ENCODE measurements at places on chromosomes 6 and 20.

DNA sequence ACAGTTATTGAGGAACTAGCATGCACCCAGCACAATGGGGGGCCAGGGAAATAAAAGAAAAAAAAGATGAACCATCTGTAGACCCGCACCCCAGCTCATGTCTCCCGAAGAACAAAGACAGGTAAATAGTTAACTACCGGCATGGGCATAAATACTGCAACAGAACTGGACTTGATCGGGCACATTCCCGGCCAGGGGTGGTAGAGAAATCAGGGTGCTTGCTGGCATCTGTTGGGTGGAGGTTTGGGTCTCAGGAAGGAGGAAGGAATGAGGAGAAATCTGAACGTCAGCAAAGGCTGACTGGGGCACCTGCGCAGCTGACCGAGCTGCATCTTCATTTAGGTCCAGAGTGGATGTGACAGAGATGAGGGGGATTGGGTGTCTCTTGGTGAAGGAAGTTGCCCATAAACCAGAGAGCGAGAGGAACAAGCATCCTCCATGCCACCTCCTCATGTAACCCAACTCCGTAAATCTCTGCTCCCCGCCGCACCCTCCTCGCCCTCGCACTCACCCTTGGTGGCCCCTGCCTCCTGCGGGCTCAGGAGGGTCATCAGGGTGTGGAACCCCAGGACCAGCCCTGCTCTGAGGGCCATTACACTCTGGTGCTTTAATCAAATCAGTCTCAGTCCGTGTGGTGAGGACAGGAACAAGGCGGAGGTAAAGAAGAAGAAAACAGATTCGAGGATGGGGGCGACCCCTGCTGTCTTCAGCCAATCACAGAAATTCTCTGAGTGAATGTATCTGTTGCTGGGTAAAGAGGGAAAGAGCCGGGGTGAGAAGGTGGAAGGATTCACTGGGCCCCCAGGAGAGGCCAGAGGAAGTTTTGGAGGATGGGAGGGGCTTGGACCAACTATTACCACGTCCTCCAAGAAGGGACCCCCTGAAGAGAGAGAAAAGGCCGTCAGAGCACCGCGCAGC, at the start of gene HLA-DOA:
TSS of gene HLA-DOA (minus strand) at position 648 of the 918 bp plus-strand sequence.
- DNase-seq = peak; percentile 69

GRCh38 chr6:128161263-128161662, 260.4 kb upstream of the THEMIS start:
- DNase-seq = no peak

DNA sequence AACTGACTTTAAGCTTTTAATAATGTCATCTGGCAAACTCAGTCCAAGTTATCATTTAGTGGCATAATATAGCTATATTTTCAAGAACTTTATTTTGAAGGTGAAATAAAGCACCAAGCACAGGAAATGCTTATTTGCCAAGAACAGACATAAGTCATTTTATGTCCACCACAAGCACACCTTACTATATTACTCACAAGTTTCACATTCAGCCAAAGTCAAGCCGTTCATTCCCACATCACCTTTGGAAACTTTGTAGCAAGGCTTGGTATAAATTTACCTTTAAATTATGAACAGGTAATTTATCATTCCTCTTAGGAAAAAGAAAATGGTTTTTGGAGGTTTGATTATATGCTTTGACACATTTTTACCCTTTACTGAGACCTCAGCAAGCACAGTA, 236.8 kb upstream of the FKBP1C start:
- no peak for DNase-seq

DNA sequence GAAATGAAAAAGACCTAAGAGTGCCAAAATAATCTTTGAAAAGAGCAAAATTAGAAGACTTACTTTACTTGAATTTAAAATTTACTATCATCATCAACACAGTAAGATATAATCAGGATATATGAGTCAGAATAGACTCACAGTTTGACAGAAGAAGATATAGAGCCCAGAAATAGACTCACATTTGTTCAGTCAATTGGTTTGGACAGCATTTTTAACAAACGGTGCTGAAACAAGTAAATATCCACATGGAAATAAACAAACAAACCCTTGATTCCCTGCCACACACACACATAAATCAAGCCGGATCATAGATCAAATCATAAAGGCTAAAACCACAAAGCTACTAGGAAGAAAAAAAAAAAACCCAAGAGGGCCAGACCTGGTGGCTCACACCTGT, 291.1 kb downstream of the ADGRG6 start:
- DNase-seq = no peak

GRCh38 chr20:49573900-49574416, 6.0 kb upstream of the PTGIS start:
- no peak for DNase-seq

GRCh38 chr6:114431641-114432040, 88.8 kb upstream of the HS3ST5 start:
- no peak for DNase-seq

GRCh38 chr20:62359491-62360121, 7.5 kb downstream of the LAMA5 start:
- no peak for DNase-seq

- DNase-seq = peak; percentile 74
These were observed 28.2 kb upstream of the ZFAND3 start for GRCh38 chr6:37791156-37791919.

- peak; percentile 76 for DNase-seq
These were observed 3.9 kb upstream of the MICB start for GRCh38 chr6:31493875-31494694.

DNA sequence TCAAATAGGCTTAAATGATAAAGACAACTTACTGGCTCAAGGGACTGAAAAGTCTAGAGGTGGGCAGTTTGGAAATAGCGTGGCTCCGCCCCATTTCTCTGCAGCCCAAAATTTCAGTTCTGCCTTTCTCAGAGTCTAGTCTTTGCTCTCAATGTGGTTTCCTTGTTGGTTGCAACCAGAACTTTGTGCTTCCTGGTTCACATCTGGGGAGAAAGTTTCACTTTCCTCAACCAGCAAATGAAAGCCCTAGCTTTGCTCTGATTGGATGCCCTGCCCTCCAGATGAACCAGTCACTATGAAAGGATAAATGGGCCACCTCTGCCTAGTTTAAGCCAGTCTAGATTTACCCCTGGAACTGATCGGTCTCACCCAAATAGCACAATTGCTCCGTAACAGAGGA, 14.9 kb downstream of the SYCP2L start:
- DNase-seq = peak; percentile 4

- DNase-seq = no peak
These were observed 7.9 kb upstream of the CPNE5 start for GRCh38 chr6:36847152-36847551.

DNA sequence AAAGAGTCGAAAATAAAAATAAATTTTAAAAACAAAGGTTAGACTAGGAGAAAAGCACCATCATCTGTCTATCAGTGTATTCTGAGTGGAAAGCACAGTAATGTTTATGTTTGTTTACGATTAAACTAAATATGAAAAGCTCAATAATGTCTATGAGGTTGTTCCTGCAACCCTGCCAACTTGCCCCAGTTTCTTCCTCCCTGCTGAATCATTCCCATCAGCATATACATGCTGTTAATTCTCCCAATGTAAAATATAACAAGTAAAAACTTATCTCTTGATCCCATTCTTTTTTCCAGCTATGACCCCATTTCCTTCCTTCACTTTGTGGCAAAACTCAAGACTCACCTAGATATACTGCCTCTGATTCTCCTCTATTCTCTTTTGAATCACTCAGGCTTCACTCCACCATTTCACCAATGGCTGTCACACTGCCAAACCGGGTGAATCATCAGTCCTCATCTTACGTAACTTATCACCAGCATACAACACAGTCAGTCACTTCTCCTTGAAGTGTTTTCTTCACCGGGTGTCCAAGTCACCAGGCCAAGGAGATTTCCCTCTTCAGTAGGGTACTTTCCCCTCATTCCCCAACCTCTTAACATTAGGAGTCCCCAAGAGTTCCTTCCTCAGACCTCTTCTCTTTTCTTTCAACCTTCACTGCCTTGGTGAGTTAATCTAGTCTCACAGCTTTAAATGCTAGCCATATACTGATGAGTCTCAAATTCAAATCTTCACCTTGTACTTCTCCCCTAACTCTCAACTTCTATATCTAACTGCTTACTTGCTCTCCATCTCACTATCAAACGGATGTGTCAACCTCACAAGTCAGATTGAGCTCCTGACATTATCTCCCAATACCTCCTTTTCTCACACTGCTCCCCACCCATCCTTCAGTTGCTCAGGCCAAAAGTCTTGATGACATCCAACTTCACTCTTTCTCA, 6.2 kb downstream of the TMEM242 start:
- no peak for DNase-seq

DNA sequence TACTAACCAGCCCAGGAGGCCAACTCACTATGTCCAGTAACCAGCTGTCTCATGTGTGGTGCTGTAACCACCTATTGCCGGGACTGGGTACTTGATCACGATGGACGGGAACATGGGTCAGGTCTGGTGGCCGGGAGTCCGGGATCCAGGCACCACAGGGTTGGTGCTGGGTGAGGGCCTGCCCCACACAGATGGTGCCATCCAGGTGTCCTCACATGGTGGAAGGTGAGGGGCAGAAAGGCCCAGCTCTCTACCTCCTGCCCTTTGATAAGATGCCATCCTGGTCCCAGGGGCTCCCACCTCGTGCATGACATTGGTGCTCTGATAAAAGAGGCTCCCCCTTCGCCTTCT, 116.3 kb downstream of the TAF4 start:
- no peak for DNase-seq

DNA sequence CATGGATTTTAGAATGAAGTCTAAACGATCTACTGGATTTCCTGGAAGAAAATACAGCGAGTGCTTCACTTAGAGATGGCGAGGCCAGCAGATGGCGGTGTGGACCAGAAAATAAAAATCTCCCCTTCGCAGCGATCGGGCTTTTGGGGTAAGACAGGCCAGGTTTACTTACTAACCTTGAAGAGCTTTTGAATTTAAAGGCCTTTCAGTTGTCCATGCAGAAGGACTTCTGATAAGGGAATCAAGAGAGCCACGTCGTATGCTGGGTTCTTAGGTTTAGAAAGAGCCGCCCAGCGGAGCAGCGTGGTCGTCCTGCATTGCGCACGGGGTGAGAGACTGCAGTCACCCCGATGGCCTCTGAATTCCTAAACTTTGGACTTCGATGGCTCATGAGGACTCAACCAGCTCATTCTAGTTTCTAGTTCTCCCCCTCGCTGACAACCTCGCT, 125.2 kb upstream of the RALGAPA2 start:
- peak; percentile 18 for DNase-seq

DNA sequence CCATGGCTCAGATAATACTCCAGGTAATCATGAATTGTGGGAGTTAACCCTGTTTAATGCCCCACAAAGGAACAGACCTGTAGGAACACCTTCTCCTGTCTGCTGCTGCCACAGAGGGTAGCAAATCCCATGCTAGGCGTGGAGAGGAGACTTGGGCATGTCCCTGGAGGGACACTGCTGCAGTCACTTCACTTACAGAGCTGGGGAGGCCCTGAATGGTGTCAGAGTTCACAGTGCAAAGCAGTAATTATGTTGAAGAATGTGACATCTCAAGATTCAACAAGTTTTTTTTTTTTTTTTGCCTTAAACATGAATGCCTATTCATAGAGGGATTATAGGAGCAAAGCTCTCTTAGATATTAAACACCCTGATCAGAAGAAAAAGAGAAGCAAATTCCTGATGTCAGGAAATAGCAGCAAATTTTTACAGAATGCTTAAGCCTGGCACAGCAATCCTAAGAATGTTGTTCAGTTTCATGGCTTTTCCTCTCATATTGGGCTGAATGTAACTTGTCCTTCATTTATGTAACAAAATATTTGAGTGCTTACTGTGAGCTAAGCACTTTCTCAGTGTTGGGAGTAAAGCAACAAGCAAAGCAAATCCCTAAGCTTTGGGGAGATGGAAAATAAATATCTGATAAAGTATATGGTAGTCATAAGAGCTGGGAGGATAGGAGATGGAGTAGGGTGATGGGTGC, 45.0 kb downstream of the CARMIL1 start:
- no peak for DNase-seq

DNA sequence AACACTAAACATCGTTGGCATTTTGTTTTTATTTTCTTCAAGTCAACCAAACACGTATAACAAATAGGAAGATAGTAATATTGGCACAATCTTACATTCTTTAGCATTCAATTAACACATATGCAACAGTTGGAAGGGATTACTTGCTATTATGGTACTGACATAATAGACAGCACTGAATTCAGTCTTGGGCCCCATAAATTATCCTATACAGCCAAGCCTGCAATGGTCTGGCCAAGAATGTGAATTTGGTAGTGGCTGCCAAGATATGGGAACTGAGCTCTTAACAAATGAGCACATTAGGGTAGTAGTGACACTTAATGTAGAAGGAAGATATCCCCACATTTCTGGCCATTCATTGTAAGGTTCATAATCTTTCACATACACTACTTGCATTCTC, 44.8 kb upstream of the ARHGAP18 start:
- DNase-seq = no peak

DNA sequence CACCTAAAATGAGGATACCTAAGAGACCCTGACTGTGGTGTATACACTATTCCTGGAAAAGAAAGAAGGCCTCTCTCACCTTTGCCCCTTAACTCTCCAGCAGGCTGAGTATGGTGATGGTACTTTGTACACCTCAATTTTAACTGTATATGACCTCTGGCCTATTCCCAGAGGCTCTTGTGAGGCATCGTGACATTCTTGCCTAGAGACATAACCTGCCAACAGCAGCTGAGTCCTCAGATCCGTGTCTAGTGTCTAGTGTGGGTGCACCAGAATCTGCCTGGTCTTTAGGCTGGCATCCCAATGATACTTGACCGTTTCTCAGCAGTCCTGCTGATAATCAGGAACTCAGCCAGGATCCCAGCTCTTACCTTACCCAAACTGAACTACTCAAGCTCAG, 20.0 kb downstream of the TP53INP2 start:
- no peak for DNase-seq

- no peak for DNase-seq
These were observed 94.3 kb downstream of the NKAIN2 start for GRCh38 chr6:123897965-123898364.

DNA sequence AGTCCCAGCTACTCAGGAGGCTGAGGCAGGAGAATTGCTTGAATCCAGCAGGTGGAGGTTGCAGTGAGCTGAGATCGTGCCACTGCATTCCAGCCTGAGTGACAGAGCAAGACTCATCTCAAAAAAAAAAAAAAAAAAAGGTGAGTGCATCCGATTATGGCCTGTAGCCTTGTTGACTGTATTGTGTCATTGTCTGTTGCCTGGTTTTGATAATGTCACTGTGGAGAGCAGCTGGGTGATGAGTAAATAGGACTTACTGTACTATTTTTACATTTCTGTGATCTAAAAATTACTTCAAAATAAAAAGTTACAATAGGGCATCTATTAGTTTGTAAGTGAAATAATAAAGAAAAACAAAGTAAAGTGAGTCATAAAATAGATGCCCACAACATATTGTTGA, 134.1 kb upstream of the SALL4 start:
- DNase-seq = no peak

DNA sequence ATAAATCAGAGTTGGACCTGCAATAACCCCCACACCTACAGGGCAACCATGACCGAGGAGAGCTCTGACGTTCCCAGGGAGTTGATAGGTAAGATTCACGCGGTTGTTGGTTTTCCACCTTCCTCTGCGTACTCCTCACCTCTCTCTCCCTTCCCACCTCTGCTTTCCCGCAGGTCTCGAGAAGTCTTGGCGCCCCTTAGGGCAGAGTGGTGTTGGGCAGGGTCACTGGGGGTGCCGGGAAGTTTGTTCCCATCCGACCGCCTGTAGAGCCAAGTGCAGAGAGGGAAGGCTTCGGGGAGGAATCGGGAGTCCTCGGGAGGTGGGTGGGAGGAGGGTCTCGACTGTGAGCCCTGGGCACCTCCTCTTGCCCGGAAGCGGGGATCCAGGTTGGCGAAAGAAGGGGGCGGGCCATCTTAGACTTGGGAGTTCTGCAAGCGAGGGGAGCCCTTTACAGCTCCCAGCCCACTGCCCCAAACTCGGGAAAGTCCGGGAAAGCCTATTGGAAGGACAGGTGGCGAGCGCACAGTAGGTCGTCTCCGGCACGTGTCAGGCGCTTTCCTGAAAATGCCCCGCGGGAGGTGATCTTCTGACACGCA, 672 bp downstream of the CARMIL1 start:
- DNase-seq = peak; percentile 4

All from CD4-positive, alpha-beta T cell treated with Interleukin-21 for 1 hour (primary cell).